K562 (cell line): ENCODE measurements at places on chromosomes 13 and 19. TPM values are rescaled to one million over a fixed set of nuclear protein-coding genes. Genes with fewer than 3 reads are reported as not detected.

DNA sequence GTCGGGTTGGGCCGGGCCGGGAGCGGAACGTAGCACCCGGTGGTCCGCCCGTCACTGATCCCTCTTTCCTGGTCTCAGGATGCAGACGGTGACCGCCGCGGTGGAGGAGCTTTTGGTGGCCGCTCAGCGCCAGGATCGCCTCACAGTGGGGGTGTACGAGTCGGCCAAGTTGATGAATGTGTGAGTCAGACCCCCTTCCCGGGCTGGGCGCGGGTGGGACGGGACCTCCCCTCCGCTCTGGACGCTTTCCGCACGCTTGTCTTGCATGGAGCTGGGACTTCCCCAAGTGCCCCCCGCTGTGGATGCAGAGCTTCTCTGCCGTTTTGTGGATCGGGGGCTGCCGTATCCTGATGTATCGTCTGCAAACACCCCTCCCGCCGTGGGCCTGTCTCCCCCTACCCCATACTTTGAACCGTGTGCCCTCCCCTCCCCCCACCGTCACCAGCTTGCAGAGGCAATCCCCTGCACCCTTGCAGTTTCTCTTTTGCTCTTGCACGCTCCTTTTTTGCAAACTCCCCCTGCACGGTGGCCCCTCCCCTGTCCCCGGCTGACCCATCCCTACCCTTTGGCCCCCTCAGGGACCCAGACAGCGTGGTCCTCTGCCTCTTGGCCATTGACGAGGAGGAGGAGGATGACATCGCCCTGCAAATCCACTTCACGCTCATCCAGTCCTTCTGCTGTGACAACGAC lies 669 bp downstream of the GADD45B start:
- peak overlapping the region; percentile 49 for H3K4me3 ChIP-seq
- peaks cover 12% of the 10 kb centered on the region for H3K27me3 ChIP-seq
- peak; percentile 69 for DNase-seq
- H3K4me1 ChIP-seq, result peaks cover 46% of the 10 kb centered on the region
- peak overlapping the region; percentile 18; the same call in 1 of the 3 replicates for H3K27ac ChIP-seq
- no peaks in the 10 kb centered on the region for H3K36me3 ChIP-seq

DNA sequence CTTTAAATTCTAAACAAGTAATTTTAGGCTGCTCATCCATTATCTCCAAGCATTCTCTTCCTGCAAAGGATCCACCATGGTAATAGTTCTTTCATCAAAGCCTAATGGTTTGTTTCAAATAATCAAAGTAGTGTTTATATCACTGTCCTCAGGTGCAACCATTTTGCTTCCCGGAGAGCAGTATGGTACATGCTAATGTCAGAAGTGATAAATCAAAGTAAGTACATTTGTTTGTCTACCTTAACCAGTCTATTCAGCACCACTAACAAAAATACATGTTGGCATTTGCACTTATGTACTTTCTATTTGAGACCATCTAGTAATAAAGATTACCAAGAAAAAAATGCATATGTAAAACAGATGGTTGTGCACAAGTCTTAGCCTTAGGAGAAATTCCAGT lies 37.5 kb downstream of the DACH1 start:
- no peak overlapping the region for H3K4me3 ChIP-seq
- H3K27ac ChIP-seq, result no peak overlapping the region
- no peak for DNase-seq

GRCh38 chr13:33543631-33544265 lies 258.2 kb upstream of the STARD13 start:
- peak overlapping the region; percentile 56 for H3K4me3 ChIP-seq
- H3K27ac ChIP-seq, result peak overlapping the region; percentile 100
- H3K4me1 ChIP-seq, result peaks cover 12% of the 10 kb centered on the region; the same call in 2 of the 3 replicates
- no peak for DNase-seq
- no peaks in the 10 kb centered on the region for H3K27me3 ChIP-seq

GRCh38 chr13:99414048-99414995 lies 87.0 kb upstream of the TM9SF2 start:
- H3K27ac ChIP-seq, result no peak overlapping the region
- H3K4me3 ChIP-seq, result no peak overlapping the region
- no peak for DNase-seq
- no peaks in the 10 kb centered on the region for H3K27me3 ChIP-seq

GRCh38 chr13:107450431-107450830 lies 764.9 kb downstream of the LIG4 start:
- no peak for DNase-seq
- no peaks in the 10 kb centered on the region for H3K27me3 ChIP-seq
- no peak overlapping the region for H3K27ac ChIP-seq
- H3K36me3 ChIP-seq, result no peaks in the 10 kb centered on the region
- no peak overlapping the region for H3K4me3 ChIP-seq
- no peaks in the 10 kb centered on the region for H3K4me1 ChIP-seq

- H3K4me1 ChIP-seq, result no peaks in the 10 kb centered on the region
- H3K36me3 ChIP-seq, result peaks cover 60% of the 10 kb centered on the region; the same call in 2 of the 3 replicates
- H3K27me3 ChIP-seq, result no peaks in the 10 kb centered on the region
- DNase-seq, result peak; percentile 43
- H3K27ac ChIP-seq, result no peak overlapping the region
Observed at GRCh38 chr13:110680852-110681251, 25.1 kb downstream of the CARS2 start.

DNA sequence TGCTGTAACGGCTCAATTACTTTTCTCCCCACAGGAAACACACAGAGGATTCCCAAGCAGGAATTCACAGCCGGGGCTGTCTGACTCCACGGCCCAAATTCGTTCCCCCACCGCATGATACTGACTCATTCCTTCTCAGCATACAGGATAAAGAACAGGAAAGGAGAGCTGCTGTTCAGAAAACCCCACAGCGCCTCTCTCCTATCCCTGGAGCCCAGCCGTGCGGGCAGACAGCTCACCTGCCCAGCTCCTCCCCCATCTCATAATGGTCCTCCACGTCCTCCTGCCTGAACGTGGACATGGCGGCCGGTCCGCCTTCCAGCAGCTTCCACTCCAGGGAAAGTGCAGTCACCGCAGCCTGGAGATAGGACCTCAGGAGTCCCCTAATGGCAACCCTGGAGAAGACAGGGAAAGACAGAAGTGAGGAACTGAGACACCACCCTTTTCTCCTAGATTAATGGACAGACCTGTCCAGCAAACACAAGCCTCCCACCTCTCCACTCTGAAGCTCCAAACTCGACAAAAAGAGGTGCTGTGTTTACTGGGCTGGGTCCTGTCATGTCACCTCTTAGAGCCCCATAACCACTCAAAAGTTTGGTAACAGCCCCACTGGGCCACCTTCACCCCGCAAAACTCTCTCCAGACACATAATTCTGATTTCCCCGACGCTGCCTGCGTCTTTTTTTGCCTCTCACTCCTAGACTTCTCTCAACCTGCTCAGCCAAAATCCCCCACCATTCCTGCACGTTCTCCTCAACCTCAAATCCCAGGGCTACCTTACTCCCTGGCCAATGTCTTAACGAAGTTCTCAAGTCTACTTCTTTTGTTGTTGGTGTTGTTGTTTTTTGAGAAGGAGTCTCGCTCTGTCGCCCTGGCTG lies 1.2 kb downstream of the DAPK3 start:
- peak overlapping the region; percentile 76; the same call in 1 of the 3 replicates for H3K27ac ChIP-seq
- peaks cover 15% of the 10 kb centered on the region for H3K4me1 ChIP-seq
- peak overlapping the region; percentile 94 for H3K4me3 ChIP-seq
- DNase-seq, result peak; percentile 50
- H3K36me3 ChIP-seq, result peaks cover 45% of the 10 kb centered on the region; the same call in 2 of the 3 replicates

GRCh38 chr19:4878491-4878968 lies 11.1 kb upstream of the PLIN3 start:
- H3K27ac ChIP-seq, result no peak overlapping the region
- peak; percentile 12 for DNase-seq
- H3K36me3 ChIP-seq, result no peaks in the 10 kb centered on the region
- peaks cover 18% of the 10 kb centered on the region for H3K4me1 ChIP-seq
- H3K4me3 ChIP-seq, result no peak overlapping the region

Gene INAFM1
- total RNA-seq, result 26.6 and 30.9 TPM in 2 replicates

Gene PNPLA6
- 30.2 and 32.3 TPM in 2 replicates for total RNA-seq

Gene TMEM150B
- total RNA-seq, result 1.2 and 1.4 TPM in 2 replicates
